ENCODE measurements at places on chromosomes 11 and 22.

GRCh38 chr11:32500001-32500400 lies 64.7 kb upstream of the WT1 start:
- no peak for DNase-seq

GRCh38 chr11:2577031-2577990 lies 122.5 kb downstream of the KCNQ1OT1 start:
- DNase-seq = no peak

GRCh38 chr11:127493330-127494022 lies 492.9 kb upstream of the KIRREL3 start:
- no peak for DNase-seq

DNA sequence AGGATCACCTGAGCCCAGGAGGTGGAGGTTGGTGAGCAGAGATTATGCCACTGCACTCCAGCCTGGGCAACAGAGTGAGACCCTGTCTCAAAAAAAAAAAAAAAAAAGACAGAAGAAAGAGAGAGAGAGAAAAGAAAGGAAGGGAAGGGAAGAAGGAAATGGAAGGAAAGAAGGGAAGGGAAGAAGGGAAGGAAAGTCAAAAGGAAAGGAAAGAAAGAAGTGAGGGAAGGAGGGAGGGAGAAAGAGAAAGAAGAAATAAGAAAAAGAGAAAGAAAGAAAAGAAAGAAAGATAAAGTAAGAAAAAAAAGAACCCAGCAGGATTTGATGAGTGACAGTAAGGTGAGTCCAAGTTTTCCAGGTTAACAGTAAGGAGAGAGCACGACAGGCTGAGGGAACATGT lies 19.6 kb downstream of the WBP2NL start:
- no peak for DNase-seq

DNA sequence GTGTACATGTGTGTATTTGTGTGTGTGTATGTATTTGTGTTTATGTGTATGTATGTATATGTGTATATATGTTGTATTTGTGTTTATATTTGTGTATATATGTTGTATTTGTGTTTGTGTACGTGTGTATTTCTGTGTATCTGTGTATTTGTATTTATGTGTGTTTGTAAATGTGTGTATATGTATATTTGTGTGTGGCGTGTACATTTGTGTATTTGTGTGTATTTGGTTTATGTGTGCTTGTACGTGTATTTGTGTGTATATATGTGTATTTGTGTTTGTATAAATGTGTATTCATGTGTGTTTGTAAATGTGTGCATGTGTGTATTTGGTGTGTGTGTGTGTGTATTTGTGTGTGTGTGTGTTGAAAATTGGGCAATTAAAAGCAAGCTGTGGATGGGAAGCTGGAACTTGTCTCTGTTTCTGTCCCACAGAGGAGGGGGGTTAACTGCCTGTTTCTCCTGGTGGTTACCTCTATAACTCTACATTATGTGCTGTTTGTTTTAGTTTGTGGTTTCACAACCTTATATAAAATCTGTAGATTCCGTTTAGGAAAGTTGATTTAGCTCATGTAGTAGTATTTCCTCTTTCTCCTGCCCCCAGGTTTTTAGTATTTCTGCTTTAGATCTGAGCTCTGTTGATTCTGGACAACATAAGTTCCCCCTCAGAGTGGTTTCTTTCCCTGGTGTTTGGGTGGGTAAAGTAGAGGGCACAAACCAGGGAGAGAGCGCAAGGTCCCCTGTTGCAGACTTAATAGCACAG lies 28.9 kb downstream of the AP2A2 start:
- no peak for DNase-seq

DNA sequence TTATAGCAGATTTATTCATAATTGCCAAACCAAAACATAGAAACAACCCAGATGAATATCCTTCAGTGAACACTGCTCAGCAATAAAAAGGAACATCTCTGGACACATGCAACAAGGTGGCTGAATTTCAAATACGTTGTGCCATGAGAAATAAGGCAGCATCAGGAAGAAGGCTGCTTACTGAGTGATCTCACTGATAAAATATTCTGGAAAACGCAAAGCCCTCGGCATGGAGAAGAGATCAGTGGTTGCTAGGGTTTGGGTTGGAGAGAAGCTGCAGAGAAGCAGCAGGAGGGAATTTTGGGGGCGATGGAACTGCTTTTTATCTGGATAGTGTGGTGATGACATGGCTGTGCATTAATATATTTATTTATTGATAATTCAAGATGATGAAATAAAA lies 11.0 kb upstream of the SHANK2 start:
- DNase-seq = no peak

GRCh38 chr22:39303358-39303757 lies 16.1 kb downstream of the RPL3 start:
- DNase-seq = no peak

DNA sequence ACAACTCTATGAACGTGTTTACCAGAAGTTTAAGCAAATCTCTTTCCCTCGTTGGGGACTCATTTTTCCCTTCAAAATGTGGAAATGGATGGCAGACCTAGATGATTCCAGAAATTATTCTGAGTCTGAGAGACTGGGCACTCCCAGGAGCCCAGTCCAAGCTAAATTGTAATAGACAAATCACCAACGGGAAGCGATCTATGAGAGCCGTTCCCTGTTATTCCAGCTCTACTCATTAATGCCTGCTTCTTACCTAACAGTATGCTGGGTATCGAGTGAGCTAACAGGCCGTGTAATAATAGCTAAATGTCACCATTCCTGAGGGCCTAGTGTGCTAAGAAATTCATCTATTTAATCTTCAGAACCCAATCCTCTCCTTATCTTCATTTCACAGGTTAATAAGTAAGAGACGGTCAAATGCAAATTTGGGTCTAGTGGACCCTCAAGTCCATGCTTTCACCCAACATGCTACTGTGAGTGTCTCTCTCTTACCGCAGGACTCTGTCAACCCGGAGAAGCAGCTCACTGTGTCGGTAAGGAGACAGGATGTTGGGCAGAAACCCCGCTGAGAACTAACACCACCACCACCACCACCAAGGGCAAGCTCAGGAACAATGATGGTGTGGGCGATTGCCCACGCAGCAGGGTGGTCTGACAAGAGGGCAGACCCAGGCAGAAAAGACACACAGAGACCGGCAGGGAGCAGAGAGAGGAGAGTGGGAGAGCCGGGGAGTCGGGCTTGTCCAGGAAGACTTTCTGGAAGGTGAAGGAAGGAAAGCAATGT lies 57.1 kb upstream of the TIMP3 start:
- DNase-seq = no peak

DNA sequence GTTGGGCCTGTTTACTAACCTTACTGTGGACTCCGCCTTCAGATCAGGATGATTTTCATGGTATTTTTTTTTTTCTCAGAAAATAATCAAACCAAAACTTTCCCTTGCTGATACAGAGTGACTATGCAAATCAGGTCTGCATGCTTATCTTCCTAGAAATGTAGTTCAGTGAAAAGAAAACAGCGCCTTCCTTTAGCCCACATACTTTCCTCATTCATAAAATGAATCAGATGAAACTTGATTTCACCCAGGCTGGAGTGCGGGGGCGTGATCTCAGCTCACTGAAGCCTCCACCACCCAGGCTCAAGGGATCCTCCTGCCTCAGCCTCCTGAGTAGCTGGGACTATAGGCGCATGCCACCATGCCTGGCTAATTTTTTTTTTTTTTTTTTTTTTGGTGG lies 26.0 kb downstream of the ZNRF3 start:
- DNase-seq = no peak

DNA sequence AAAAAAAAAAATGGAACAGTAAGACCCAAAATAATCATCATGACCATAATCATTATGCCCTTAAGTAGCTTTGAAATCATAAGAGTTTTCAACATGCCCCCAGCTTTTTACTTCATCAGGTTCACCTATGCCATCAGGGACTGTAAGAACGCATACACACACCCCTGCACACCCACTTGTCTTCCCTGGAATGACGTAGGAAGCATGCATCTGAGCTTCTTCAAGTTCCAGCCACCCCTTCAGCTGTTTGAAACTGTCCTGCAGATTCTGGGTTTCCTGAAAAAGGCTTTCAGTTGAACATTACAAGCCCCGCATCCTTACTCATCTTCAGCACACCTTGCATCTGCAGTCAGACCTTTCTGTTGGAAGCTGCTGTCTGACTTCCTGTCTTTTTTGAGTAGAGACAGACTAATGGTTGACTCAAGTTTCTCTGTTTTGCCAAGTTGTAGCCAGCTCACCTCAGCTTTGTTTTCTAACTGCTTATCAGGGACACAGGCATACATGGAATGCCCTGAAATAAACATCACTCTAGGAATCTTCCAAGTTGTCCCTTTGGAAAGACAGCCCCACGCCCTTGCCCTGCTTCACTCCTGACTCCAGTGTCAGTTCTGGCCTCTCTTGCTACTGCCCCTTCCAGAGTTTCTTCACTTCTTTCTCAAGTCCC lies 37.0 kb downstream of the ARHGAP1 start:
- DNase-seq = no peak

DNA sequence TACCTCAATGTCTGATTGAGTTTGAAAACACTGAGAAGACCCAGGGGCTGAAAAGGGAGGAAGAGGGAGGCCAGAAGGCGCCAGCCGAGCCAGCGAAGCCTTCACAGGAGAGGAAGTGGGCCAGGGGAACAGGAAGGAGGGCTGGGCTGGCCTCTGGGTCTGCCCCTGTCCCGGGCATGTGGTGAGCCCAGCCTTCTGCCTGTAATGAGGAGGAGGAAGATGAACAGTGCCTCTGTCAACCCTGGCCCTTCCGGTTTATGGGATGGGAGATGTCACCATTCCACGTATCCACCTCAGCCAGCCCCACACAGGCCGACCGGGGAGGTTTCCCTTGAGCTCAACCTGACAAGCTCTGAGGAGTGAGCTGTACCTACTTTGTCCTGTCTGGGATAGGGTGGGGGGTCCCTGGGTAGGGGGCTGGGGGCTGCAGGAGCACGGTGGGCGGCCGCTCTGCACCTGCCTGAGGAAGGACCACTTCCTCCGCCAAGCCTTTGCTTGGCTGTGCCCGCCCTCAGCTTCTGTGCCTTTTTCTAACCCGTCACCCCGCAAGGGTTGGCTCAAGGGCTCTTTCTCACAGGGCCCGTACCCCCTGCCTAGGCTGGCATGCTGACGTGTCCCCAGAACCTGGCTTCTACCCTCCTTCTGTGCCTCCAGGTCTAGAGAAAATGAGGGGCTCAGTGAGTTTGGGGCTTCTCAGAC lies 2.0 kb downstream of the PARVG start:
- DNase-seq = no peak

- no peak for DNase-seq
These were observed 7.8 kb downstream of the MRGPRX3 start for GRCh38 chr11:18140145-18140544.

- DNase-seq = no peak
These were observed 11.4 kb upstream of the ADSL start for GRCh38 chr22:40334899-40335298.

GRCh38 chr22:50323900-50324299 lies 2.9 kb downstream of the DENND6B start:
- no peak for DNase-seq

GRCh38 chr11:85672105-85672902 lies 7.4 kb upstream of the CREBZF start:
- DNase-seq = no peak

GRCh38 chr11:80636999-80637398 lies 1196.2 kb upstream of the TENM4 start:
- no peak for DNase-seq

DNA sequence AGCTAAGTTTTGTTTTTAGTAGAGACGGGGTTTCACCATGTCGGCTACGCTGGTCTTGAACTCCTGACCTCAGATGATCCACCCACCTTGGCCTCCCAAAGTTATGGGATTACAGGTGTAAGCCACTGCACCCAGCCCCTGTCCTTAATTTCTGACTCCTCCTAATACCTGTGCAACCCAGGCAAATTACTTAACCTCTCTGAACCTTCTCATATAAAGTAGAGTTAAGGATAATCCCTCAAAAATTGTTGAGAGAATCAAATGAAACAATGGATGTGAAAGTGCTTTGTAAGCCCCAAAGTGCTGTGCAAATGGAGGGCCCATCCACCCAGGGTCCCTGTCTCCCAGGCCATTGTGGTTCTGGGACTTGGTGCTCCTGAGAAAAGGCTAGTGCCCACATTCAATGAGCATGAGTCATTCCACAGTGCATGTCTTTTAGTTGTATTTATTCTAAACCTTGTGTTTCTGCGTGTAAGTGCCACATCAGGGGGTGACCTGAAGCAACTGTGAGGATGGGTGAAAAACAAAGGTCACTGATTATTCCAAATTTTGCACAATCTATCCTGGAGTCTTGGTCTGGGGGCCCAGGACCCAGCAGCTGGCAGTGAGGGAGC lies 61.4 kb upstream of the PTPRJ start:
- no peak for DNase-seq

- no peak for DNase-seq
These were observed 411.1 kb downstream of the SHANK2 start for GRCh38 chr11:70841264-70841663.

DNA sequence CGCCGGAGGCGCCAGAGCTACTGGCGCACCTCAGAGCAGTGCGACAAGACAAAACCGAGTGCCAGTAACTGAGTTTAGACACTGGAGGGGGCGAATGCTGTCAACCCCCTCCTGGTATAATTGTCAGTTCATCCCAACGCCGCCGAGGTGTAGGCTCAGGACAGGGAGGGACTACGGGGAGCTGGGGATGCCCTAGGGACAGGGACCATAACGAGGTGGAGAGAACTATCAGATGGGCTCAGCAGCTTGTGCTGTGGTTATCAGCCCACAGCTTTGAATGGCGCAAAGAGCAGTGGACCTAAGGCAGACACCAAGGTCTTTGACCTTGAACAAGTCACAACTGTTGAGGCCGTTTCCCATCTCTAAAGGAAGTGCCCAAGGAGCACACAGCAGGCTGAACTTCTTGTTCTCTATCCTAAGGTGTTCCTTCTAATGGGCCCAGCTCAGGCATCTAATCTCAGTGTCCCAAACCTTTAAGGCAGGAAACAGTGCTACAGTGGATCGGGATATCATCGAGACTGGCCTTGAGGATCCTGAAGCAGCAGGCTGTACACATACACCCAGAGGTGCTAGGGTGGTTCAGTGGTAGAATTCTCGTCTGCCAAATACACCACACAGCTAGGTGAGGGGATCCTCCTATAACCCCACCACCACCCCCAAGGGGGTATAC lies 958 bp upstream of the TUT1 start:
- no peak for DNase-seq

DNA sequence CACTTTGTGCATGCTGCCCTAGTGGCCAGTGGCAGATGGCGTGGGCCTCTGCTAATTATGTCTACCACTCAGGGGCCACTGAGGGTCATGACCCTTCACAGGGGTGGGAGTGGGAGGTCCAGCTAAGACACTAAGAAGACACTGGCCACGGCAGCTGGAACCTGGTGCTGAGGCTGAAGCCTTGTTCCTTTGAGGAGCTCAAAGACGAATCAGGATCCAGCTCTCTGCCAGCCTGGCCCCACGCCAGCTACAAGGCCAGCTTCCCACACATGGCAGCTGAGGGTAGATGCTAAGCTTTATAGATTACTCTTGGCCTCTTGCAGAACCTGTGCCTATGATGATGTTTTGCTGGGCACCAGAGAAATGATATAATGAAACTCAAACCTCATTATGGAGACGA lies 226.3 kb downstream of the DSCAML1 start:
- no peak for DNase-seq
